CD4-positive, alpha-beta T cell (primary cell): ENCODE measurements at places on chromosomes 1 and 21.

DNA sequence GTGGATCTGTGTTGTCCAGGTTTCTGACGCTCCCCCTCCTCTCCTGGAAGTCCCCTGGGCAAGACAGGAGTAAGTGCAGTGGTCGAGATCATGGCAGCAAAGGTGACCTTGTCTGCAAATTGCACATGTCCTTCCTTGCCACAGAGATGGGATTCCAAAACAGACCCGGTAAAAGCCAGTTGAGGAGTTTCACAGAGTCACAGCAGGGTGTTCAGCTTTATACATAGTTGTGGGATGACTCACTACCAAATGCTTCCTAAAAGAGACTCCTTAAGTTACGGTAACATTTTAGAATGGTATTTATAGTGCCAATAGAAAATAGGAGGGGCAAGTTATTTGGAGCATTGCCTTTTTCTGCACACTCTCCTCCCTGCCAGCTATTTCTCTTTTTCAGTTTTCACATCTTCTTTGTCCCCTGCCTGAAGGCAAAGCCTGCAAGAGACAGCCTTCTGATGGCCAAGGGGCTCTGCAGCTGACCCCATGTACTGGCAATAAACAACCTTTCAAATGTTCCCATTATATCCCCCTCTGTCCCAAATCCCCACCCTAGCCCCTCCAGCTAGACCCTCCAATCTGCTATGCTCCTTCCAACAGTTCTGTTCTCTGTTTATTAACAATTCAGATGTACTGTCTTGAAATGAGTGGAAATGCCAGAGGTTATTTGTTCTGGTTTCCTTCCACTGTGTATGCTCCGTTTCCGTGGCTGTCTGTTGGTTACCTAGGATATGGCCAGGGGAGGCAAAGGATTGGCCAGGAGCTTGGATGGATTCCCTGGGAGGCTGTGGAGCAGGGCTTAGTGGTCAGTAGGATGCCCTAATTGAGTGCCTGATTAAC is 115.0 kb downstream of the TGFB2 start:
- no peak for DNase-seq

GRCh38 chr1:193406901-193407300 is 220.5 kb upstream of the B3GALT2 start:
- no peak for DNase-seq

GRCh38 chr1:227753999-227754711 is 18.9 kb downstream of the SNAP47 start:
- DNase-seq = no peak

GRCh38 chr21:27047658-27048314 is 80.9 kb upstream of the ADAMTS5 start:
- DNase-seq = no peak

GRCh38 chr1:225539575-225539974 is 111.7 kb upstream of the LBR start:
- DNase-seq = no peak

GRCh38 chr1:210711825-210712612 is 383.3 kb downstream of the HHAT start:
- no peak for DNase-seq

GRCh38 chr1:64511044-64511443 is 41.1 kb downstream of the CACHD1 start:
- no peak for DNase-seq

GRCh38 chr1:117146575-117147340 is 25.2 kb upstream of the TRIM45 start:
- DNase-seq = no peak

DNA sequence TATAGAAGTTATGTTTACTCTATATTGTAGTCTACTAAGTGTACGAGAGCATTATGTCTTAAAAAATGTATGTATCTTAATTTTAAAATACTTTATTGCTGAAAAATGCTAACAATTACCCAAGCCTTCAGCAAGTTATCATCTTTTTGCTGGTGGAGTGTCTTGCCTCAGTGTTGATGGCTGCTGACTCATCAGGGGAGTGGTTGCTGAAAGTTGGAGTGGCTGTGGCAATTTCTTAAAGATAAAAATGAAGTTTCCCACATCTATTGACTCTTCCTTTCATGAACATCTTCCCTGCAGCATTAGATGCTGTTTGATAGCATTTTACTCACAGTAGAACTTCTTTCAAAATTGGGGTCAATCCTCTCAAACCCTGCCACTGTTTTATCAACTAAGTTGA is 95.8 kb downstream of the CDC7 start:
- no peak for DNase-seq
